ENCODE measurements at places on chromosomes 16 and 17.

DNA sequence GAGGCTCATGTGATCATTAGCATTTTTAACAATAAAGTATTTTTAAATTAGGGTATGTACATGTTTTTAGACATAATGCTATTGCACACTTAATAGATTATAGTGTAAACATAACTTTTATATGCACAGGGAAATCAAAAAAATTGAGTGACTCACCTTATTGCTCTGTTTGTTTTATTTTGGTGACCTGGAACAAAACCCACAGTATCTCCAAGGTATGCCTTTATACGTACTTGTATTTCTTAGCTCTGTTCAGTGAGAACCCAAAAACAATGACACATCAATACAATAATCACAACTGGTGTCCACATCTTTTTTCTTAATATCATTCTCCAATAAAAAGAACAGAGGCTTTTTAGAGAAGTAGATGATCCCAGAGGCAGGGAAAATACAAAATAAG, 112.2 kb downstream of the CYB561 start:
- no peak for DNase-seq

DNA sequence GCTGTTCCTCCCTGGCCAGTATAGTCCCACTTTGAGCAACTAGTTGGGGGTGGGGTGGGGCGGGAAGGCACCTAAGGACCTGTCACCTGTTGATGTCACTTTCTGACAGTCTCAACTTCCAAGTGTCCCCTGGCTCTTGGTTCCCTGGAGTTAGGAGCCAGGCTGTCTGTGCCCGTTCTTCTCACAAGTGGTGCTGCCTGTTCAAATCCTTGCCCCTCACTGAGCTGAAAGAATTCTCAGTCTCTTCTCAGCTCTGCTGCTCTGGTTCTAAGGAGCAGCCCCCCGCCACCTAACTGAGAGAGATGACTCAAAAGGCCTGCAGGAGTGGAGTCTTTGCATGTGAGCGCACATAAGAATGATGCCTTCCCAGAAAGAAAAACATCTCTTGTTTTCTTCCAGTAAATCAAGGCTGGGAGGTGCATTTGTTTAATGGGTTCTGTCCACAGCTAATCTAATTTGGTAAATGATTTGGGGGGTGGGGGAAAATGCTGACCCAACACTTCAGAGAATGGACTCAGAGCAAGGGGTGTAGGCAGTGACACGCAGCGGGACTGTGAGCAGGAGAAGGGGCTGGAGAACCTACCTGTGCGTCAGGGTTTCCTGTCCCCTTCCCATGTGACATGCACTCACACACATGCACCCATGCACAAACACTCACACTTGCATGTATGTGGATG, 78.2 kb upstream of the NLRP1 start:
- DNase-seq: no peak

GRCh38 chr17:82314012-82314726, 3.2 kb downstream of the CD7 start:
- no peak for DNase-seq

GRCh38 chr17:51165680-51166197, 472 bp upstream of the NME2 start:
- DNase-seq: no peak

- DNase-seq: peak; percentile 82
Observed at GRCh38 chr17:31394544-31394943, 3.1 kb downstream of the RAB11FIP4 start.

- DNase-seq: no peak
Observed at GRCh38 chr16:70510216-70510615, 13.1 kb downstream of the COG4 start.

DNA sequence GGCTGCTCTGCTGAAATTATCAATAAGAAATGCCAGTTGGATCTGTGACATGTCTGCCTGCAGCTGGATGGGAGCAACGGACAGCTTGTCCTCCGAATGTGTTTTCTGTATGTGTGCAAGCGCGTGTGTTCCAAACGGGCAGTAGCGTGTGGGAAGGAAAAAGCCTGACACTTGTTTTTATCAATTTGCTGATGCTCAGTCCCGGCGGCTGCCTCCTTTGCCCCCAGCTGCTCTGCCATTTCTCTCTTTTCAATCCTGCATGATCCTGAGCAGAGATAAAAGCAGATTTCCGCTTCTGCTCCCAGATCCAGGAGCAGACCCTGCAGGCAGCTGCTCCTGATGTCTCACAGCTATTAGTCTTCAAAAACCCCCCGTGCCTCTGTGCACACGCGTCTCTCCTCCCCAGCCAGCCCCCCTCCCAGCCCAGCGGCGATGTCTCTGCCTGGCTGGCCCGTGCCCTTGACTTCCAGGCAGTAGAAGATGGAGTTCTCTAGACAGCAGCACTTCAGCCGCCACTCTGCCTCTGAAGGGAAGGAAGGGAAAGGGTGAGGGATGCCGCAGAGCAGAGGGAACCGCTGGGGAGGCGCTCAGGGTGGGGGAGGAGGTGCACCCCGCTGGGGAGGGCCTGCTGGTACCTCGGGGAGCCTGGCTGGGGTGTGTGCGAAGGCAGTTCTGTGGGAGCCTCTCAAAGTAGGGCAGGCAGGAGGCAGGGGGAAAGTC, 4.1 kb downstream of the PRCD start:
- no peak for DNase-seq

- no peak for DNase-seq
Observed at GRCh38 chr17:57021226-57021940, 43.5 kb downstream of the SCPEP1 start.

GRCh38 chr16:53549970-53550690, 47.1 kb upstream of the AKTIP start:
- peak; percentile 72 for DNase-seq

- DNase-seq: no peak
Observed at GRCh38 chr16:66913081-66913480, 5.6 kb downstream of the CDH16 start.
